ENCODE measurements at places on chromosomes 4 and X.

DNA sequence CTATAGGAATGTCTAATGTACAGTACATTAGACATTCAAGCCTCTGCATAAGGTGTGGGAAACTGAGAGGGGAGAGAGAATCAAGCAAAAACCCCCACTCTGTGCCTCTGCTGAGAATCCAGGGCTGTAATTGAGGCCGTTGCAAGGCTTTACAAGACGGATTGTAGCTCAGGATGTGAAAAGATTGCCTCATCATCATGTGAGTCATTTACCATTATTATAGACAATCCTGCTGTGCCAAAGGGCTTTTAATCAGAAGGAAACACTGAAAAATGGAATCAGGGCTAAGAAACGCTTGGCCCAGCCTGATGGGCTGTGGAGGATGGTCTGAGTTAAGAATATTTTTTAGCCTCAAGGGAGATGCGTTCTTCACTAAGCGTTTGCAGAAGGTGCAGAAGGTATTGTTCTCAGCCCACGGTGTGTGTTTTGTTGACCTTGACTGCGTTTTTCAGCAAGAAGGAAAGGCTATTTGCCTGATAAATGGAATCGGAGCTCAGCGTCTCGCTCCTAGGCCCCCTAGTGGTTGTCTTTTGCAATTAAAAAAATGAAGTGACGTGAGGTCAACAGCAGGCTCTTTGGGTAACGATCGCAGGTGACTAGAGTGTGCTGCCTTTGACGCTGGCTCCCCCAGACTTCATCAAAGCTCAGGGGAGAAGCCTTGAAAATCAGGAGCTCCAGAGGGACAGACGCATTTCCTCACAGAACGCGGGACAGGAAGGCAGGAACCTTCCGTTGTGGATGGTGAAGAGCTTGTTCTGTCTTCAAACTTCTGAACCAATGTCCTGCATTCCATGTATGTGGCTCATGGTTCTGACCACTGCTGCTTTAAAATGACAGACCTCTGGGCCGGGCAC is 18.1 kb upstream of the CHRNA9 start:
- peak; percentile 59 for DNase-seq

DNA sequence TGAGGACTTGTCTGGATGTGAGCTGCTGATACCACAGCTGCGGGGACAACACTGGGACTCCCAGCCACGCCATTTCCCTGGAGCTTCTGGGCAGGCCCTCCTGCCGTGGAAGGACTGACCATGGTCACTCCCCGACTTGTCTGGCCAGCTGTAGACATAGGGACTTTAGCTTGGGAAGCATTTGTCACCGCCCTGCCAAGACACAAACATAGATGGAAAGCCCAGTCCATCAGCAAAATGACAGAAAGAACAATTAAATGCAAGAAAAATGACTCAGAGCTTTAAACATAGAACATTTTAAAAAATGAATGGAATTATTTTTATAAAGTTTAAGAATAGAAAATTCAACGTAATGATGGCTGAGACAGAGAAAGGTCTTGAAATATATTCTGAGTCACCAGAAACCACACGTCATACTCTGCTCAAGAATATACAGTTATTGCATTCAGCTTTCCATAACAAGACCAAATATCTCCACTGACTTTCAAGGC is 107.6 kb upstream of the CBR4 start:
- DNase-seq: no peak

- no peak for DNase-seq
These were observed 60.8 kb downstream of the PALLD start for GRCh38 chr4:168557658-168558057.

DNA sequence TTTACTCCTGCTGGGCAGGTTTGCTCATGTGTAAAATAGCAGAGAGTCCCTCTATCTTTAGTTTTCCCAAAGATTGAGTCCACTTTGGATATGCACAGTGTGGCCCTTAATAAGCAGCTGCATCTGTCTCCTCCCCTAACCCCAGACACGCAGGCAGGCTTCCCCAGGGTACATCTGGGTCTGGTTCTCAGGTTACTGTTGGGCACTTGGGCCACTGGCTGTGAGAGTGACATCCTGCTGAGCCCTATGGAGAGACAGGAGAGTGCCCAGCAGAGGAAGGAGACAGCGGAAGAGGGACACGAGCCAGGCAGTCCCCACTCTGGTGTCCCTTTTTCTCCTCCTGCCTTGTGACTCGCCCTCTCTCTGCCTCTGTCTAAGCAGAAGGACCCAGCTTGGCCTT is 16.0 kb downstream of the XK start:
- no peak for DNase-seq

DNA sequence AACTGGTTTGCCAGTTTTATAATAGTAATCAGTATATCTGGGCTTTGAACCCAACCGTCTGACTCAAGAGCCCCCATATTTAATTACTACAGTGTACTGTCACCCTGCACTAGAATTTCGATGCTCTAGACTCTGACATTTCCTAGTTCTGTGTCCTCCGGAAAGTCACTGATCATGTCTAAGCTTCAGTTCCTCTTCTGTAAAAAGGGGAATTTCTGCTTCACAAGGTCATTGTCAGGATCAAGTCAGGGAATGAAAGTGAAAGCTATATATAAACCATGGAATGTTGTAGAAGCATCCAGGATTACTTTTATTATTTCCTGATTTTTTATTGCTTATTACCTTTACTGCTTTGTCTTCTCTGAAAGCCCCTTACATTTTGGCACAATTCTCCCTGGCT is 4.0 kb upstream of the KCNIP4 start:
- DNase-seq: no peak

DNA sequence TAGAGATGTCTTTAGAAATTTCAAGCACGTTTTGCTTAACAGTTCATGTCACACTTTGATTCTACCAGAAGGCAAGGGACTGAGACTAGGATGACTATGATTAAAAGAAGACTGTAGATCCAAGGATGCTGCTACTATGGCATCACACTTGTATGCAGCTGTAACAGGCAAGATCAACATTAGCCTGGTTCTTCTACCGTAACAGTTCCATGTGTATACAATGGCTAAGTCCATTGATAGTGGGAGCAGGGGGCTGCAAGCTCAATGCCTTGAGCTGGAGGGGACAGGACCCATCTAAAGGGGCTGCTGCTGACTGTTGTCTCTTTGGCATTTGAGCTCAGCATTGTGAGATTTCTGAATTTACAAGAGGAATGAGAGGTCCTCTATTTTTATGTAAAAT is 212.0 kb downstream of the APBB2 start:
- DNase-seq: no peak

DNA sequence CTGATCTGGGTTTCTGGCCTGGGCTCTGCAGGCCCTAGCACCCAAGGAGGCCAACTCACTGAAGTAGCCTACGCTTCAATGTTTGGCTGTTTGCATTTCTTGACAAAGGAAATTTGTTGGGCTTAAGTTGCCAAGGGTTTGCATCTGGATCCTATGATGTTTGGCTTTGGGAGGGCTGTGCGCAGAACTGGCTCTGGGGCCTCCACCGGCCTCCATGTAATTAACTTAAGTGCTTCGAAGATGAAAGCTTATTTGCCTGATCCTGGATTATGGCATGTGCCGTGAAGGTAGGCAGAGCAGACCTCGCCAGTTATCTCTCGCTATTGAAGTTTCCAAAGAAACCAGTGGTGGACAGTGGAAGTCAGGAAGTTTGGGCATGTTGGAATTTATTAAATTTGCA is 124.3 kb upstream of the STX18 start:
- DNase-seq: no peak

DNA sequence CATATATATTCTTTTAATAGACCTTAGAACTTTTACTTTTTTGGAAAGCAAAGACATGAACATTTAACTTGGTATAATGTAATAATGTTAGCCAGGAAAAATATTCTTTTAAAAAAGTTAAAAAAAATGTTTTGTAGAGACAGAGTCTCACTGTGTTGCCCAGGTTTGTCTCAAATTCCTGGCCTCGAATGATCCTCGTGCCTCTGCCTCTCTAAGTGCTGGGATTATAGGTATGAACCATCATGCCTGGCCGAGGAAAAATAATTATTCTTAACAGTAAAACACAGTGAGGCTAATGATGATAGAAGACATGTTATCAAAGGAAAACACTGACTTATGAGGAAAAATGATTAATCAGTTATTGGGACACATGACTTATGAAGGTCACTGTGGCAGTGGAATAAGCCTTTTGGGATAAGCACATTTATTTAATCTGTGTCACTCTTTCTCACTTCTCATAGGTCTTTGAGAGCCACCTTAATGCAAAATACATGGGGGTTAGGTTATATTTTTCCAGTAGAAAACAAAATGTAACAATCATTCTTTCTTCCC is 6.0 kb upstream of the BMP2K start:
- no peak for DNase-seq

DNA sequence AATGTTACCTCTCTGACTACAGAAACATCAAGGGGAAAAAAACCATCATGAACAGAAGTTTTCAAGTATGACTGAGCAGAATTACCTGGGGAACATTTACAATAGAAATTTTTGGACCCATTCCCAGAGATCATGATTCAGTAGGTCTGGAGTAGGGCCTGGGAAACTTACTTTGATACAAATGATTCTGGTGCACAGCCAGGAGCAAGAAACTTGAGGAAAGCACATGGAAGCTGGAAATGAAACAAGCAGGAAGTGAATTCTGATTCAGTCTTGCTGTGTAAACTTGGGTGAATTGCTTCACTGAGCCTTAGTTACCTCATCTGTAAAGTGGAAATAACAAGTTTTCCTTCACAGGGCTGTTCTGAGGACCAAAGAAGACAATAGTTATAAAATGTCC is 192.5 kb upstream of the TAPT1 start:
- DNase-seq: no peak

DNA sequence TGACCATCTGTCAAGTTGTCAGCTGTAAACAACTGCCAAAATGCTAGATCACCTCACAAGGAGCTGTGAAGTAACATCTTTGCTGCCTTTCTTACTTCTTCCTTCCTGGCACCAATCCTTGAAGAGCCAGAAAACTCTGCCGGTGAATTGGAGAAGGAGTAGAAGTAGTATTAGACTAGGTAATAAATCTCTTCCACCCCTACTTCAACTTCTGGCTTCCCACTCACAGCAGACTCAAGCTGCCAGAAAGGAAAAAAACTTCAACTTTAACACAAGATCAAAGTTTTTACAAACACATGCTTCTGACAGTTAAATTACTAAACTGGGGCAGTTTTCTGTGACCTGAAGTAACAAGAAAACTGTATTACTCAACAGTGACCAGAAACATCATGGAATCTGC is 164.7 kb upstream of the SLC7A11 start:
- no peak for DNase-seq

GRCh38 chrX:65750674-65751469 is 83.4 kb downstream of the MSN start:
- peak; percentile 22 for DNase-seq

GRCh38 chr4:72006586-72006985 is 25.2 kb upstream of the NPFFR2 start:
- DNase-seq: no peak

GRCh38 chr4:105060628-105061027 is 86.0 kb upstream of the TET2 start:
- peak; percentile 24 for DNase-seq

DNA sequence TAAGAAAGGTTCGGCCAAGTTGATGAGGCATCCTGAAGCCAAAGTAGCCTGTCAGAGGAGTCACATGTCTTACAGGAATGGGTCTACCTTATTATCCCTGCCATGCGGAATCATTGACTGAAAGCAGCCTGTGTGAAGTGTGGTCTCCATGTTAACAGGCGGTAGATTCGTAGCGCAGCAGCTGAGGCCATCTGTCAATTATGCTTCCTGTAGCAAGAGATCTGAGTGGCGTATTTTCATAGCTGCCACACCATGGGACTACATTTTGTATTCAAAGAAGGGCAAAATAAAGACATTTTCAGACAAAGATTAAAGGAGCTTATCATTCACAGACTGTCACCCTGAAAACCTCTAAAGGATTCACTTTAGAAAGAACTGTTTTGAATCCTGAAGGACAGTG is 11.2 kb upstream of the MED14 start:
- no peak for DNase-seq

DNA sequence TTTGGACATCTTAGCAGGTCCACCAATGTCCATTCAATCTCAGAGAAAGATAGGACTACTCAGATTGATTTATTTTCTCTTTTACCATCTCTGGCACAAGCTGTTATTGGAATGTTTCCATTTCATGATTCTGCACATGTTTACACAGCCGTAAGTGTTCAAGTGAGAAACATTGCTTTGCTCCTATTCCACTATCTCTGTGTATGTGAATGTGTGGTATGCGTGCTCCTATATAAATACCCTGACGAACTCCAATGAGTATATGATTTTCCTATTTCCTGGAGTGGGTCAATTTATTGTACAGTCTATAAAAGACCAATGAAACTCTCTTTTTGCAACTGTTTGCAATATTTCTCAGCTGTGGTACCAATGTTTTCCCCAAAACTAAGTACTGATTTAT is 221.0 kb upstream of the GALNT7 start:
- no peak for DNase-seq

DNA sequence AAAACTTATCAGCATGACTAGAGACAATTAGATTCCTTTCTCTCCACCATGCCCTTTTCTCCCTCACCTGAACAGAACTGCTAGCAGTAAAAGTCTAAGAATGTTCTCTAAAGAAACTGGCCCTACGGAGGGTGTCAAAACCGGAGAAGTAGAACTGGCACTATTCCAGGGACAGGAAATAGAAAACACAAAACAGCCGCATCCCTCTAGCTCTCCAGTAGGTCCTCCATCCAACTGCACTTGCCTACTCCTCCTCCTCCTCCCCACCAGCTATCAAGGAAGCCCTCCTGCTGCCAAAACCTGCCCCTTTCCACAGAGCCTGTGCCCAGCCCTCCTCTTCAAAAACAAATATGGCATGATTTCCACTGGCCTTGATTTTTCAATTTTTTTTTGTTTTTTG is 28.4 kb downstream of the FUNDC1 start:
- no peak for DNase-seq

DNA sequence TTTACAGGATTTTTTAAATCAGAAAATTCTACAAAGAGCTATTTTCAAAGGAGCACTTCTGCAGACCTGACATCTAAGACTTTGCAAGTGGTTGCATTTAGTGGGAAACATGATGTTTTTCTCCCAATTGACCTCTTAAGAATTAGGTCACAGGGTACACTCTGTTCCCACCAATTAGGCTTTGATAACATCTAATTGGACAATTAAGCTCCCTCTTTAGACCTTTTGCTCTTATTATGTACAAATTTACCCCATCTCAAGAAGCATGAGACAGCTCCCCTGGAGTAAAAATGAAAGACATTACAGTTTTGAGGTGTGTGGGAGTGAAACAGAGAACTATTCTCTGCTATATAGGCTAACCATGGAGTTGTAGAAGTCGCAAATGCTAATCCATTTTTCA is 31.8 kb upstream of the AGA start:
- no peak for DNase-seq

DNA sequence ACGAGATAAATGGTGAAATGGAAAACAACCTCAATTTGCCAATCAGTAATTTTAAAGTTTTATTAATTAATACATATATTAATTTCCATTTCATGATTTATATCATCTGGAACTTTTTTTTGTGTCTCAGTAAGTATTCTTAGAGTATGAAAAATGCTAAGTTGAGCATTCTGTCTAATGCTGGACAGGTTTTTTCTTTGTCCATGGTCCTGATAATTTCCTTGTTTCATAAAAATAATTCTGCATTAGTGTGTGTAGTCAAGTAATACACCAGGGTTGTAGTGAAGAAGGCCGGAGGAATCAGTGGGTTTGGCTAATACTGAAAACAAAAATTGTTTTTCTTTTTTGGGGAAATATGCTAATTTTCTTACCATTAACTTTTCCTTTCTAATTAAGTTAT is 9.9 kb downstream of the ANAPC4 start:
- no peak for DNase-seq

GRCh38 chr4:55087009-55087912 is 38.1 kb downstream of the KDR start:
- no peak for DNase-seq

GRCh38 chrX:10702031-10702430 is 81.6 kb upstream of the MID1 start:
- DNase-seq: no peak

Measured in activated naive CD8-positive, alpha-beta T cell treated with anti-CD3 and anti-CD28 coated beads, Interleukin-2, amount 50 U/mL, for 24 hours (primary cell).